ENCODE measurements at places on chromosomes 6 and 20.
A peak's percentile ranks its signal among the peaks of the same experiment; 100 is the strongest.

DNA sequence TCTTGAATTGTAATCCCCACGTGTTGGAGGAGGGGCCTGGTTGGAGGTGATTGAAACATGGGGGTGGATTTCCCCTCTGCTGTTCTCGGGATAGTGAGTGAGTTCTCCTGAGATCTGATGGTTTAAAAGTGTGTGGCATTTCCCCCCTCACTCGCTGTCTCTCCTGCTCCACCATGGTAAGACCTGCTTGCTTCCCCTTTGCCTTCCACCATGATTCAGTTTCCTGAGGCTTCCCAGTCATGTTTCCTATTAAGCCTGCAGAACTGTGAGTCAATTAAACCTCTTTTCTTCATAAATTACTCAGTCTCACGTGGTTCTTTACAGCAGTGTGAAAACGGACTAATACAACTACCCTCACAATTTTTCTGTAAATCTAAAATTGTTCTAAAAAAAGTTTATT is 26.8 kb upstream of the FAM184A start:
- no peak for DNase-seq

- DNase-seq, result no peak
Observed at GRCh38 chr20:47929368-47930115, 144.3 kb upstream of the SULF2 start.

DNA sequence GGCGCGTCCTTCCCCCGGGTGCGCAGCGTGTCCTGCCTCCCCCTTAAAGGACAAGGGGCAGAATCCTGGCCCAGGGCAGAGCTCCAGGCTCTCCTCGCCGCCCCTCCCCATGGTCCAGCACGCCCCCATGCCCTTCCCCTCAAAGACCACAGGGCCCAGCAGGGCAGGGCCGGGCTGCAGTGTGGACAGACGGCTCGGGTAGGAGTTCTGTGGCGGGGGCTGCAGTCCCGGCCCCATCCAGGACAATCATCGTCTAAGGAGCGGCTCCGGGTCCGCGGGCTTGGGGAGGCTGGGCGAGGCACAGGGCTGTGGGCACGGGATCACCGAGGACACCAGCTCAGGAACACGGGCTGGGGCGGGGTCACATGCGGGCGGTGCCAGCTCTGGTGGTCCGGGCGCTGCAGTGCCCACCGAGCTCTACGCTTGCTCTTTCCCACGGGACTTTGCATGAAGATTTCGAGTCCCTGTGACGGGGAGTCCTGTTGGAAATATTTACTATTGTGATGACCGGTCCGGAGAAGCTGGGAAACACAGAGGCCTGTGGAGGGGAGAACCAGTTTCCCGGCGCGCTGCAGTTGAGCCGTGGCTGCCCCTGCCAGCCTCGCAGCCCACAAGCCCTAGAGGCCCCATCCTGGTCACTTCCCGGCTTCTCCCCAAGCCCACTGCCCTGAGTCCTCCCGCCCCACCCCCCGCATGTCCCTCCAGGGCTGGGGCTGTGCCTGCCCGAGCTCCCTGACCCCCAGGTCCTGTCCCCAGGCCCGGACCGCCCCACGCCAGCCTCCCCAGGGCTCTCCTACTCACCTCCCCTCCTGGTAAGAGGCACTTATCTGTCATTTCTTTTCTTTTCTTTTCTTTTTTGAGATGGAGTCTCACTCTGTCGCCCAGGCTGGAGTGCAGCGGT is 20.6 kb downstream of the SLC17A9 start:
- DNase-seq, result no peak

DNA sequence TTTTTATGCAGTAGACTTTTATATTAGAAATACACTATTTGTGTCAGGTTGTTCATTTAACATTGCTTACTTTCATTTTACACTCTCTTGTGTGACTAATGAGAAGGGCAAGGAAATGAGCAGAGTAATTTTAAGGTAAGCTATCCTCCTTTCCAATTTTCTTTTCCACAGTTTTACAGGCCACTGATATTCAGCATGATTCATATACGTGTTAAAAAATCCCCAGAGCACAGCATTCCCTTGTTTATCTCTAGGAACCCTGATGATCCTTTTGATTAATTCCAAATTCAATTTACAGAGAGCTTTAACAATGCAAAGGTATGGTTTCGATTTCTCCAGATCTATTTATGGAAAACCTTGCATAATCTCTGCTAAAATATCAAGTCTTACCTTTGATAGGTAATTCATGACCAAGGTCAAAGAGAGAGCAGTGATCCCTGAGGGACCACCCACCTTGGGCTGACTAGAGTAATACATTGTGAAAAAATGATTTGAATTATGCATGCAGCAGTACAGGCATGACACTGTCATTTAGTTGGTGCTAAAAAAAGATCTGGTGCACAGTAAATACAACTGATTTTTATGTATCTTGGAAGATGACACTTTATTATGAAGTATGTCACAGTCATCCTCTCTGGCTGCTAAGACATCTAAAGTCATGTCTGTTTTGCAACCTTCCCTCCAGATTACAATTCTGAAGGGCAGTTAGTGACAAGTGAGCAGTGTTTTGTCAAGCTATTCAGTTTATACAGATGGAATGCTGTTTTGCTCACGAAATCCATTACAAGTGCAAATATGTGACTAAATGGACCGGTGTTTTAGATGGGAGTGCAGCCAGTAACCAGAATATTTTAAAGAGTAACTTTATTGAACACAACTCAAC is 736.6 kb downstream of the EPHA7 start:
- DNase-seq, result no peak

DNA sequence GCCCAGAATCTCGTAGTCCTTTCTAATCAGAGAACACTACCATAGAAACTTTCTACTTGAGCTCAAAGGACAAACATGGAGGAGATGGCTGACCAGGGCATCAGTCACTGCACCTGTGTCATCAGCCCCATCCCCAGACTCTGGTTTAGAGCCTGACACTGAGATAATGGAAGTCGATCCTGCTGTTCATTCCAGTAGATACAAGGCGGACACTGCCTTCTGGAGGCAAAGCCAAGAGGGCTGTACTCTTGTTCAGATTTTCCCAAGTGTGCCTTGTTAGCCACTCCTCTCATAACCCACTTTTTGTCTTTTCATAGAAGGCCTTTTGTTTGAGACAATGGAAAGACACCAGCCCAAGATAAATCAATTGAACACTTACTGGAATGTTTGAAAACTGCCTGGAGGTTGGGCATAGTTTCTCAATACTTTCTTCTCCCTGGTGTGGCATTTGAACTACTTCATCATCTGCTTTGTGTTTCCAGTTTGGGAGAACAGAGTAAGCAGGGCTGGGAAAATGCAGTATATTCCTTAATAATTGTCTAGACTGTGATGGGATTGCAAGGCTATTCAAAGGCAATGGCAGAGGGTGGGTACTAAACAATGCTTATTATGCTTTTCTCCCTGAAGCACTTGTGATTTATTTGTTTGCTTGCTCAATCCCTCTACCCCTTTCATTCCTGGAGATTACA is 99.7 kb downstream of the CLIC5 start:
- DNase-seq, result no peak

GRCh38 chr6:77535172-77535571 is 71.9 kb upstream of the HTR1B start:
- DNase-seq, result no peak

DNA sequence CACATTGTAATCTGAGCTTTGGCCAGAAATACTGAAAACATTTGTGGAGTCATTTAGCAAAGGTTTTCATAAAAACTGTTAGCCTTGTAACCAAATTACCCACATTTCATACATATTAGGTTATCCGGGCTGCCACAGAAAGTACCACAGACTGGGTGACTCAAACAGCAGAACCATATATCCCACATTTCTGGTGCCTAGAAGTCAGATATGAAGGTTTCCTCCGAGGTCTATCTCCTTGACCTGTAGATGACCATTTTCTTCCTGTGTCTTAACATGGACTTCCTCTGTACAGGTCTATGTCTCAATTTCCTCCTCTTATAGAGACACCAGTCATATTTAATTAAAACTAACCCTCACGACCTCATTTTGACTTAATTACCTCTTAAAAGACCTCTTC is 49.5 kb upstream of the SMIM28 start:
- DNase-seq, result no peak

DNA sequence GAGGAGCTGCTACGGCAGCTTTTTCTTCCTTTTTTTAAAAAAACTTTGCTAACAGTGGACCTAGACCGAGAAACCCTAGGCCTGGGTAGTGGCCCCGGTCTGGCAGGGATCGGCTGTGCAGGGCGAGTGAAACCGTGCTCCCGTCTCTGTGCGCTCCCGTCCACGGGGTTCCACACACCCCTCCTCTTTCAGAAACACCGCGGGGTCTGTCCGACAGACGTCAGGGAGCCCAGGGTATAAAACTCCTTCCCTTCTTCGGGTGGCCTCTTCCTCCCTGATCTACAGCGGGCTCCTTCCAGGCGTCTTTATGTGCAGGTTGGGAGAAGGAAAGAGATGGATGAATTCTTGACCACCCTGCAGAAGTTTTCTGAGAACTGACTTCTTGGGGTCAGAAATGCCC is 27.1 kb upstream of the SMOC2 start:
- DNase-seq, result no peak

- peak; percentile 20 for DNase-seq
Observed at GRCh38 chr6:161444464-161444863, 170.6 kb upstream of the AGPAT4 start.

- DNase-seq, result no peak
Observed at GRCh38 chr20:56810141-56810540, 181.0 kb downstream of the TFAP2C start.

DNA sequence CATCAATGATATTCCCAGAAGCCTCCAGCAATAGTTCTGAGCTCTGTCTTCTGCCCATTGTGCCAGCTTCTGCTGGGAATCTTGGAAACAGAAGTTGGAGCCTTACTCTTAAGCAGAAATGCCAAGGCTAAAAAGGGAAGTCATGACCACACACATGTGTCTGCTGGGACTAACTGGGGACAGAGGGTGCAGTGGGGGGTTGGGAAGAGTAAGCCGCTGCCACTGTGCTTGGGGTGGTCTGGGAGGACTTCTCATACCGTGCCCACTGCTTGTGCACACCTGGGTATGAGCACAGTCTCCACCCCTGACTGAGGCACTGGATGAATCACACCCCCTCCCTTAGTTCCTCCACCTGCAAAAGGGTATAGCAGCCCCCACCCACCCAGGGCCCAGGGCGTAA is 90.7 kb downstream of the CDC5L start:
- DNase-seq, result no peak

GRCh38 chr6:154274168-154274567 is 82.4 kb downstream of the IPCEF1 start:
- DNase-seq, result no peak

GRCh38 chr6:36386495-36387439 is 702 bp downstream of the ETV7 start:
- DNase-seq, result no peak
